SK-N-MC (cell line): ENCODE measurements at places on chromosomes 3 and 15.

- no peak for DNase-seq
Observed at GRCh38 chr15:80210611-80211573, 41.1 kb downstream of the CTXND1 start.

DNA sequence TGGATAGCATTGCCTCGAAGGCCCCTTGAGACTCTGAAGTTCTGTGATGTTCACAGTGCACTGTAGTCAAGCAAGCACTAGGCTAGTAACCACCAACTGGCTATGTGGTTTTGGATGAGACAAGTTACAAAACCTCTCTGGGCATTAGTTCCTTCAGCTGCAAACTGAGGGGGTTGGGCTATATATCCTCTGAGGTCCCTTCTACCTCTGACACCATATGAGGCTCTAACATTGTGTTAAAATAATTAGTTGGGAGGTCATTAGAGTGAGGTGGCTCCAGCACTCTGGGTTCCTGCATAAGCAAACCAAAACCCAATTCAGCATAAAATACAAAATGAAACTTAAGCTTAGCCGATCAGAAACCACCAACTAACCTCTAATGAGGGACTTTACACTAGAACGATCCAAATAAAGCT is 209.5 kb upstream of the LRRN1 start:
- DNase-seq: no peak

DNA sequence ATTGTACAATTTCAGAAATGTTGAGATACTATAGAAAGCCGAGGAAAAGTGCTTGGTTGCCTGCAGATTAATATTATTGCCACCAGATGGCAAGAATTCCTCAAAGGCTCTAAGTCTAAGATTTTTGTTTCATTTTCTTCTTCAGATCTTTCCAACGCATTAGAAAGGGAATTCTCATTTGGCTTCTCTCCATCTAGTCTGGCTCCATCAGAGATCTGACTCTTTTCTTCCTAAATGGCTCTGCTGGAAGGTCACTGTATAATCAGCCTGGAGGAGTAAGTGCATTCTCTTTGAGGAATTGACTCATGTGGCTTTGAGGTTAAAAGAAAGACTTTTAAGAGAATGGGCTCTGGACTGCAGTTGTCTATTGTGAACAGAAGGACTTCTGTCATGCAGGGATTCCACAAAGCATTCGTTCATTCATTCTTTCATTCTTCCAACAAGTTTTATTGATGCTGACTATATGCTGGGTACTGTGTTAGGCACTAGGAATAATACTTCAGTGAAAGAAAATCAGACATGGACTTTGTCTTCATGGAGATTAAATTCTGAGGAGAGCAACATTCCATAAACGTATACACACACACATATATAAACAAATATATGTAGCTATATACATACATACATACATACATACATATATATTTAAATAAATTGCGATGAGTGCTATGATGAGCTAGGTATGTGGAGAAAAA is 55.3 kb downstream of the SLC28A2 start:
- DNase-seq: no peak

GRCh38 chr3:117997201-117998049 is 1037.2 kb downstream of the IGSF11 start:
- peak; percentile 51 for DNase-seq

- no peak for DNase-seq
Observed at GRCh38 chr15:67340630-67341029, 86.0 kb downstream of the IQCH start.

DNA sequence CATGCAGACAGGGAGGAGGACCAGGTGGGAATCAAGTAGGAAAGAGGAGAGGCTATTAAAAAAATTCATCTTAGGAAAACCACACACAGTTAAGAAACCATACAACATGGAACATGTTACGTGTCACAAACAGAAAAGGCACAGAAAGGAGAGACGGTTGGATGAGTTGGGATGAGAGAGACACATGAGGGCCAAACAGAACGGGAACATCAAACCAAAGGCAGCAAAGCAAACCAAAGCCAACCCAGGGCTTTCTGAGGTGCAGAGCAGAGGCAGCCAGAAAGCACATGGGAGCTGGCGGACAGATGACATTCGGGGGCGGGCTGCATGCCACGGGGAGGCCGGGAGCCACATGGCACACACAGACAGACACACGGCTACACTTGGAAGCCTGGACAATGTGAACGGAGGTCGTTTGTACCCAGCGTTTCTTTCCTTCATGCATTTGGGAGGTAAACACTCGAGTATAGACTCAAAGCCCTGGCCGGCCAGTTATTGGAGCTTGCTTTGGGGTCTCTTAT is 8.6 kb upstream of the SEC13 start:
- DNase-seq: no peak

DNA sequence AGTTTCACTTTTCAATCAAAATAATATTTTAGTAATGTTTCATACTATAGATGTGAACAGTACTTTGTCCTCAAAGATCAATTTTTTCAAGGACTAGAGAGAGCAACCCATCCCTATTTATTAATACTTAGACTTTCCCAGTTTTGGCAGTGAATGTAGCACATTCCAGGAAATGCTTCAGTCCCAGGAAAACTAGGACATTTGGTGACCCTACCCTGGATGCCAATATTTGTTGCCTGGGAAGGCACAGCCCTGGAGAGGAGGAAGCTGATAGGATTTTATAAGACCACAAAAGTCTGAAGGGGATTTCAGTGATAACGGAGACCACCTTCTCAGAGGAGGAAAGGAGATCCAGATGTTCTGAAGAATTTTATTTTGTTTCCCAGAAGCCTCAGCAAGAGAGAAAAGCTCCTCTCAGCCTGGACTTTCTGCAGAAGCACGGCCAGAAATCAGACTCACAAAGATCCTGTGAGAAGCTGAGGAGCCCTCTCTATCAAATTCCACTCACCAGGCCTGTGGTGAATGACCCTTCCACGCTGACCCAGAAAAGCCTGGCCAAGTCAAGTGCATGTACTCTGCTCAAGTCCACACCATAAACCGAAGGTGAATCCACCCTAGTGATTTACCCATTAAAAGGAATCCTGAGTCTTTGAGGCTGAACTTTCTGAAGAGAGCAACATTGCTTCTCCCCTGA is 87.7 kb upstream of the ABHD17C start:
- DNase-seq: no peak

DNA sequence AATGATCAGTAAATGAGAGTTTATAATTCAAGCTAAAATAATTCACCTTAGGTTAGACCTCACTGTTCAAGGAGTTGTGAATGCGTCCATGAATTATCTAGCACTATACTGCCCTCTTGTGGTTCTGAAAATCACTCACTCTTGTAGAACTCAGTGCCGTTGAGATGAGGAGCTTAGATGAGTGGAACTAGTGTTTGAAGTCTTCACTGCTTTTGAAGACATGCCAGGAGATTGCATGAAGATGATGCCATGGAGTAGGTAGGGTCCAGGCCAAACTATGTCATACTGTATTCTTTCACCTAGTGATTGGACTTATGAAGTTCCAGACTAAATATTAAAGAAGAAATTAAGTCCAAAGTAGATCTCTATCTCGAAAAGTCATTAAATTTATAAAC is 28.8 kb downstream of the LYSMD4 start:
- peak; percentile 84 for DNase-seq

GRCh38 chr3:174243171-174243570 is 616.0 kb upstream of the NAALADL2 start:
- DNase-seq: no peak

- no peak for DNase-seq
Observed at GRCh38 chr3:41330465-41330864, 131.2 kb downstream of the CTNNB1 start.

DNA sequence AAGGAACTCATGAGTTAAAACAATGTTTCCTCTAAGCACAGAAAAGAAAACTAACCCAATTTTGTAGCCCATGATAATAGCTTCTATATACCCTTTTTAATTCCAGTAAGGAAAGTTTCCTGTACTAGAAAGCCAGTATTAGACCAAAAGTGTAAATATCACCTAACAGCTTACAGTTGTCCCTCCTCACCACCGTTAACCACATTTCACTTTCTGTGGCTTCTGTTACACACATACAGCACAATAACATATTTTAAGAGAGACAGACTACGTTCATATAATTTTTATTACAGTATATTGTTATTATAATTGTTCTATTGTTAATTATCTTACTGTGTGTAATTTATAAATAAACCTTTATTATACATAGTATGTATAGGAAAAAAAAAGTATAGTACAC is 74.1 kb downstream of the ZNF280D start:
- no peak for DNase-seq

GRCh38 chr15:67019884-67020520 is 45.4 kb upstream of the SMAD3 start:
- DNase-seq: no peak

DNA sequence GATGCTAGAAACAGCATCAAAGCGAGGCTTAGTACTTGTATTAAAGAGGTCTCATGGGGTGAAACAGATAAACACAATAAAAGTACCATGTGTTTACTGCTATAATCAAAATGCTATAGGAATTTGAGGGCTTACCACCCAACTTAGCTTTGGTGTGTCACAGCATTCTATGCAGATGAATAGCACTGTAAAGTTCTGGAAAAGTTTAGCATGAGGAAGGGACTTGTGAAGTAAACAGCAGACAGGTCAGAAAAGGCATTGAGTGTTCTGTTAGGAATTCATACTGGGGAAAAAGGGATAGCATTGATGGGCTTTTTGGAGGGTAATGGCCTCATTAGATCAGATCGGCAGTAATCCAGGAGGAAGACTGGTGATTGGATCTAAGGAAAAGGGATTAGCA is 505.3 kb downstream of the NLGN1 start:
- DNase-seq: no peak

DNA sequence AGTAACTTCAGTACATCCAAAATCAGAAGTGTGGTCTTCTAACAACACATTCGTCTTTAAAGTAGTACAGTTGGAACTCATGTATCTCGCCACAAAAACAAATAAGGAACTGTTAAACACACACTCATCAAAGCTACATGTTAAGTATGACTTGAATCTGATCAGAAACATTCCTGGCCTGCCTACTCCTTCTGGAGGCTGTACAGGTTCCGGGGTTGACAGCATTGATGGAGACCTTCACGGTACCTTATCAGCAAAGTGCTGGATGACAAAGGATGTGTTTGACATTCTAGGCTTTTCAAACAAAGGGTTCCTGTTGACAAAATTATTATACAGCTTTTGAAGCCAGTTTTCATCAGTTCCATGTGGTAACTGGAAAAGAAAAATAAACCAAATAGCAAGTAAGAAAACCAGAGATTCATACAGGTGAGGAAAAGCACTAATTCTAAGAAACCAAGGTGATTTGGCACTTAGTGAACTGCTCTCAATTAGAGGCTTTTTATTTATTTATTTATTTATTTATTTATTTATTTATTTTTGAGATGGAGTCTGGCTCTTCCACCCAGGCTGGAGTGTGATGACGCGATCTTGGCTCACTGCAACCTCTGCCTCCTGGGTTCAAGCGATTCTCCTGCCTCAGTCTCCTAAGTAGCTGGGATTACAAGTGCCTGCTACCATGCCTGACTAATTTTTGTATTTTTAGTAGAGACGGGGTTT is 44.3 kb downstream of the MYO5C start:
- no peak for DNase-seq

DNA sequence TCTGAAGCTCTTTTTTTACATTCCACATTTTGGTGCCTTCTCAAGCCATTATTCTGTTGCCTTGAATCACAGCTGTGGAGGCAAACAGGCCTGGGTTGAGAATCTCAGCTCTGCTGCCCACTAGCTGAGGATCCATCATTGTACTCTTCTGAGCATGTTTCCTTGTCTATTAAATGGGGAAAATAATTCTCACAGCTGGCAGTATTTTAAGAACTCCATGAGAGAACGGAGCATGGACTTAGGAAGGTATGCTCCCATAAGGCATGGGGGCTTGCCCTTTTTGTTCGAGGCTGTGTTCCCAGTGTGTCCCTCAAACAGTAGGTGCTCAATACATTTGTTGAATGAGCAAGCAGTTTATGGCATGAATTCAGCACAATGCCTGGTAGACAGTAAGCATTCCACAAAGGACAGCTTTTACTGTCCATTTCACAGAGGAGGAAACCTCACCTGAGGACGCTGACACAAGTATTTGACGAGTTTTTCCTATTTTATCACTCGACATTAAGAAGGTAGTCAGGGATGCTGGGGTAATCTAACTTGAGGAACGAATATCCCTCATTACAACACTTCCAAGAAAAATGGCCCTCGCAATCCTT is 2.1 kb upstream of the PTPRG start:
- no peak for DNase-seq

DNA sequence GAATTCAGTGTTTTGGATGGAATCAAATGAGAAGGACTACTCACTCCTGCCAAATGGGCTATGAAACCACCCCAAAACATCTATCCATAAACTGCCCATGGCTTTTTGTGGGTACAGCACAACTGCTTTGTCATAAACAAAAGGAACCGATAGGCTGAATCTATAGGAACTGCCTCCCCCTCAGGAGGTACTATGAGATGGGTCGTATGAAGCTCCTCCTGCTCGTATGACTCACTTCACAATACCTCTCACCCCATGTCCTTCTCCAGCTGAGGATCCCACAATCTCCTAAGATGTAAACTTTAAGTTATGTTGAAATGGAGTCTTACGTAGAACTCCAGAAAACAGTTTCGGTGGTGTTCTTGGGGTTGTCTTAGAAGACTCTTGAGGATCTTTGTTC is 129.9 kb upstream of the SAMMSON start:
- no peak for DNase-seq

- no peak for DNase-seq
Observed at GRCh38 chr15:70099967-70100473, 2.3 kb upstream of the TLE3 start.

DNA sequence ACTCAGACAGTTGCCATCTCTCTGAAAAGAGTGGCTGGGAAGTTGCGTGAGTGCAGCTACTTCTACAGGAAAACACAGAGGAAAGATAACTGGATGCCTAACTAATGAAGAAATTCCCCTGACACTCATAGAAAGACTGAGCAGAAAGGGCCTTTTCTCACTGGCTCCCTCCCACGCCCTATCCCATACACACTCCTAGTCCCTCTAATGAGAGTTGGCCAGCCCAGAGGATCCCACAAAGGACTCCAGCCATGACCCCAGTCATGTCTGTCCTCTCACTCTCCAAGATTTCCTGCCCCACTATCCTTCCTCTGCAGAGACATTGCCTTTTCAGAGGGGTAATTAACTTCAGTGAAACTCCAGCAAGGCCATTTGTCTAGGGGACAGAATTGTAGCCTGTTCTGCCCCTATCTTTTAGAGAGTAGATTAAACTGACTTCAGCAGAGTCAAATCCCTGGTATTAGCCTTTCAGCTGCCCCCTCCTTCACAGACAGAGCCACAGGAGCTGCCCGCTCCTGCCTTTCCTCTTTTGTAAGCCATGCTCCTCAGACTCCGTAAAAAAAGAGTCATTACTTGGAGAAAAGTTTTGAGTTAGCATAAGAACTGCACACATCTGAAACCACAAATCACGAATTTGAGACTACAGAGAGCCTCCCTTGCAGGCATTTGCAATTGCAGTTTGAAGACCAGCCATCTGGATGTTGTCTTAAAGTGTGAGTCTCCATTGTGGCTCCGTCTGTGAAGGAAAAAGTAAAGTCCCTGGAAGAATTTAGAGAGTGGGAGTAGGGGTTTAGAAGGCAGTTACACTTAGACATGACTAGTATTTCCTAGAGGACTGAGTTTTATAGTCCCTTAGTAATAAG is 129.1 kb upstream of the SEMA6D start:
- no peak for DNase-seq
